ENCODE measurements at places on chromosomes 6 and 20. TPM values are rescaled to one million over a fixed set of nuclear protein-coding genes. Genes with fewer than 3 reads are reported as not detected.

GSTA1 gene
- not detected for total RNA-seq

GRCh38 chr20:51616060-51616459 is 73.5 kb upstream of the NFATC2 start:
- no peak for DNase-seq

GRCh38 chr6:105380634-105381033 is 22.2 kb downstream of the PREP start:
- DNase-seq = no peak

DNA sequence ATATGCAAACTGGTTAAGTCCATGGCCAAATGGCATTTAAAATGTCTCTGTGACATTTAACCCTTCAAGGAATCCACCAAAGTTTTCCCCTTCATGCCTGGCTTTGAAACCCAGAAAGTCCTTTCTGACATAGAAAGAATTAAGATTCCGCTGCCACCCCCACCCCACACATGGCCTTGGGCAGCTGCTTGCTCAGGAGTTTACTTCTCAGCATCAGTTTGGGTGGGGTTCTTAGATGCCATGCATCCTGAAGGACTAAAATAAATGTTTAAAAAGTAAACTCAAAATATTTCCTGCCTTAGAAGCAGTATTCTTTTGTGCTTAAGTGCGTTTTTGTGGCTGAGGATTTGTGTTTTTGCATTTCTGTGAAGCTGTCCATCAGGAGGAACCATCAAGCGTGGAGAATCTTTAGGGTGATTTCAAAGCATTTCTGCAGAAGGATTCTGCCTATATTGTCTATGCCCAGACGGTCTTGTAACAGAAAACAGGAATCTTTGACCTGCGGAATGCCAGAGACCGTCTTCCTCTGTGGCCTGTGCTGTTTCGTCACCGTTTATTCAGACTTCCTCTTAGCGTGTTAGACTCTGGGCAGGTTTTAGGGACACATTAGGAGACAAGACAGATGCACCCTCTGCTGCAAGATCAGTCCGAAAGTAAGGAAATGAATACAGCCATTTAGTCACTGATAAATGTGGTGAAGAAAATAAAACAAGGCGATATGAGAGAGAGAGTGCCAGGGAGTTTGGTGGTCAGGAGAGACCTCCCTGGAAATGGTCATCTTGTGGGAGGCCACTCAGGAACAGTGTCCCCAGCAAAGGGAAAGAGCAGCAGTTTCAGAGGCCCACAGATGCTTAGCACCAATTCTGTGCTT is 6.2 kb downstream of the DUSP22 start:
- no peak for DNase-seq

GRCh38 chr6:116426551-116426950 is 34.6 kb upstream of the CALHM6 start:
- no peak for DNase-seq
